ENCODE measurements at places on chromosomes 4 and X.

GRCh38 chr4:40247350-40247749 lies 50.5 kb downstream of the RHOH start:
- no peak for DNase-seq

- peak; percentile 30 for DNase-seq
Measured at GRCh38 chr4:15506464-15506863, 36.8 kb downstream of the CC2D2A start.

- DNase-seq: no peak
Measured at GRCh38 chr4:14302021-14302420, 674.5 kb upstream of the BOD1L1 start.

- DNase-seq: no peak
Measured at GRCh38 chr4:176565049-176565448, 227.7 kb downstream of the VEGFC start.

DNA sequence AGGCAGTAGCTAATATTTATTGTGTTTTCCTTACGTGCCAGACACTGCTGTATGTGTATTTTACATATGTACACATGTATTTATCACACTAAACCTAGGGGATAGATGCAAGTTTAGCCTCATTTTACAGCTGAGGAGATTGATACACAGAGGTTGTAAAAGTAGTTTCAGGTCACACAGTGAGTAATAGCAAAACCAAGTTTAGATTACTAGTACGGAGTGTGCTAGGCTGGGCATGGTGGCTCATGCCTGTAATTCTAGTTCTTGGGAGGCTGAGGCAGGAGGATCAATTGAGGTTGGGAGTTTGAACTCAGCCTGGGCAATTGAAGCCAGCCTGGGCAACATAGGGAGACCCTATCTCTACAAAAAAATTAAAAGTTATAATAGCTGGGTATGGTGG lies 701.1 kb upstream of the ATOH1 start:
- DNase-seq: no peak

GRCh38 chrX:2967998-2968909 lies 38.1 kb upstream of the ARSH start:
- DNase-seq: no peak

DNA sequence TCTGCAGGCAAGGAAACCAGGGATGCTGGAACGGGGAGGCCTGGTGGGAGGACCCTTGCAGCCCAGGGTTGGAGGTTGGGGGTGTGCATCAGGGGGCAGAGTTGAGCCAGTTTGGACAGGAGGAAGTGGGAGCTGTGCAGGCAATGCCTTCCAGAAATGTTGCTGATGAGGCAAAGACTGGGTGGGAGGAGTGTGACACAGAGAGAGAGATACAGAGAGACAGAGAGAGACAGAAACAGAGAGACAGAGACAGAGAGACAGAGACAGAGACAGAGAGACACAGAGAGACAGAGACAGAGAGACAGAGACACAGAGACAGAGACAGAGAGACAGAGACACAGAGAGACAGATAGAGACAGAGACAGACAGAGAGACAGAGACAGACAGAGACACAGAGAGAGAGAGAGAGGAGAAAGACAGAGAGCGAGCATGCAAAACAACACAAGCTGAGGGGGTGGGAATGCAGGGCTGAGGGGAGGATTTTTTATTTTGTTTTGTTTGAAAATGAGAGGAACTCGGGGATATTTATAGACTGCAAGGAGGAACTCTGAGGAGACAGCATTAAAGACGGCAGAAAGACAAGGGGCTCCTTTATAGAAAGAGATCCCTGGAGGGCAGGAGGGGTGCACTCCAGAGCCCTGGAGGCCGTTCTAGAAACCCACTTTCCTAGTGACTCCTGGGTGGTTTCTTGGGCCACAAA lies 1.9 kb upstream of the HAUS3 start:
- DNase-seq: no peak

GRCh38 chrX:8868906-8869305 lies 67.7 kb upstream of the FAM9A start:
- no peak for DNase-seq

DNA sequence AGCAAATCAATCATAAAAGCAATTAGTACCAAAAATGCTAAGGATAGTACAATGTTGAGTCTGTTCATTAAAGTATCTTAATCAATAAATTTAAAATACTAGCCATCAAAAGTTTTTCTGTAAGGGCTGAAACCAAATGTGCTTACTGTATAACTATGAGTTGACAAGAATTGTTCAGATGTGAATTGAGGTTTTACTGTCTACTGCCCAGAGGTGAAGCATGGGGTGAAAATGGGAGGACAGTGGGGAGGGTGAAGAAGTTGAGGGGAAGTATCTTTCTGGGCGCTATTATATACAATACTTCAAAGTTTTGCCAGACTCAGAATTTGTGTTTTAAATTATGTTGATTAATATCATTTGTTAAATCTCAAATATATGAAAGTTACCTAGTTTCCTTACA lies 4.1 kb upstream of the PPBP start:
- DNase-seq: no peak

- no peak for DNase-seq
Measured at GRCh38 chr4:11469650-11470437, 41.1 kb upstream of the HS3ST1 start.

- DNase-seq: no peak
Measured at GRCh38 chr4:93751411-93751810, 77.1 kb upstream of the ATOH1 start.

- DNase-seq: no peak
Measured at GRCh38 chrX:24528605-24529004, 63.5 kb downstream of the PDK3 start.

Measured in pulmonary artery endothelial cell (primary cell).